ENCODE measurements at places on chromosomes 6 and 20.

GRCh38 chr6:169251371-169251802, 2.3 kb downstream of the THBS2 start:
- H3K4me1 ChIP-seq = no peaks in the 10 kb centered on the region
- H3K36me3 ChIP-seq = no peaks in the 10 kb centered on the region
- H3K4me3 ChIP-seq = no peak overlapping the region
- H3K27me3 ChIP-seq = peaks cover 61% of the 10 kb centered on the region

GRCh38 chr6:170068496-170068895, 222.4 kb downstream of the DLL1 start:
- no peaks in the 10 kb centered on the region for H3K4me1 ChIP-seq
- no peaks in the 10 kb centered on the region for H3K36me3 ChIP-seq
- no peak overlapping the region for H3K27ac ChIP-seq
- peaks cover 22% of the 10 kb centered on the region for H3K27me3 ChIP-seq

GRCh38 chr20:48064929-48065328, 279.6 kb upstream of the SULF2 start:
- H3K27me3 ChIP-seq = peaks cover 10% of the 10 kb centered on the region
- no peak for DNase-seq
- H3K4me1 ChIP-seq = no peaks in the 10 kb centered on the region

DNA sequence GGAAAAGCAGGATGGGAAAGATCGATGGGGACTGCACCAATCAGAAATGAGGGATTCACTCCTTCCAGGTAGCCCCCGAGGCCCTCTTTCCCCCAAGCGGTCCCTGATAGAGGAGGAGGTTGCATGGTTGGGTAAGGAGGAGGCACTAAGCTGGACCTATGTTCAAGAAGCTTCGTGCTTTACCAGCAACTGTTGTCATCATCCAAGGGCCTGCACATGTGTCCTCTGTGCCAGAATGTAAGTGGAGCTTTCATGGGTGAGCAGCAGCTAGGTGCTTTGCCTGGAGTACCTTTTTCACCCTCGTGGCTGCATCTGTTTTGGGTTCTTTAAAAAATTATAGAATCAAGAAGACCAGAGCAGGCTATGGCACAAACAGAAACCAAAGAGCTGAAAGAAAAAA, 54.0 kb downstream of the GMPR start:
- no peaks in the 10 kb centered on the region for H3K27me3 ChIP-seq
- no peaks in the 10 kb centered on the region for H3K36me3 ChIP-seq
- no peak overlapping the region for H3K27ac ChIP-seq
- no peak for DNase-seq
- H3K4me3 ChIP-seq = no peak overlapping the region

DNA sequence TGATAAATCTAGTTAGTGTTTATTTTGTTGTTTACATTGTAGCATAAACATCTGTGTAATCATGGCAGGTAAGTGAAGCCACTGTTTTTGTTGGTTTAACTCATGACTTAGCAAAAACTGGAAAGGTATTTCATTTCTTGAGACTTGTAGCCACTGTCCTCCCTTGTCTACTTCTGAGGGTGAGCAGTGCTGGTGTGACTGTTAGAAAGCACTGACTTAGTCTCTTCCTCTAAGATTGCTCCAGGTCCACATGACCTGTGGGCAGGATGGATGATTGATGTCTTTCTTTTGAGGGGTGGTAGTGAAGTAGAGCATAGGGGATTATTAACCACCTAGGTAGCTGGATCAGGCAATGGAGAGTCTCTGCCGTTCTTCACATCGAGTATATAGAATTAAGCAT, 203.8 kb downstream of the ARID1B start:
- H3K4me1 ChIP-seq = peaks cover 40% of the 10 kb centered on the region
- H3K36me3 ChIP-seq = no peaks in the 10 kb centered on the region
- H3K27ac ChIP-seq = no peak overlapping the region

DNA sequence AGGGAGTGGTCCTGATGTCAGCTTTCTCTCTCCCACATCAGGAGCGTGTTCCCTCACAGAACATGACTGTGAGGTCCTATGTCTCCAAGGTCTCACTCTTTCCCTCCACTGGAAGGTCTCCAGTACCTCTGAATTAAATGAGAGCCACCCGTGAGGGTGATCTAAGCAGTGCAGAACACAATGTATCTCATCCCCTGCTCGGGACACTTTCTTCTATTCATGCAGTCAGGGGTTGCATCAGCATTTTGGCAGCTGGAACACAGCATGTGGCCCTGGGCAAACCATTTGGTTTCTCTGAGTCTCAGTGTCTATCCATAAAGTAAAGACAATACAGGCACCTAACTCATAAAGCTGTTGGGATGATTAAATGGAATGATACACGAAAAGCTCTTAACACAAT, 34.2 kb downstream of the MAFB start:
- no peak for DNase-seq
- H3K27ac ChIP-seq = no peak overlapping the region

- peaks cover 15% of the 10 kb centered on the region for H3K36me3 ChIP-seq
- peaks cover 11% of the 10 kb centered on the region for H3K4me1 ChIP-seq
- no peak for DNase-seq
- no peak overlapping the region for H3K27ac ChIP-seq
- H3K27me3 ChIP-seq = no peaks in the 10 kb centered on the region
Measured at GRCh38 chr6:125274935-125275334, 26.8 kb downstream of the HDDC2 start.

- no peaks in the 10 kb centered on the region for H3K27me3 ChIP-seq
- H3K36me3 ChIP-seq = peaks cover 2% of the 10 kb centered on the region
- no peaks in the 10 kb centered on the region for H3K4me1 ChIP-seq
- H3K27ac ChIP-seq = no peak overlapping the region
- H3K4me3 ChIP-seq = no peak overlapping the region
Measured at GRCh38 chr6:107192830-107193229, 77.5 kb upstream of the BEND3 start.

- H3K4me1 ChIP-seq = no peaks in the 10 kb centered on the region
- H3K36me3 ChIP-seq = no peaks in the 10 kb centered on the region
- H3K27me3 ChIP-seq = no peaks in the 10 kb centered on the region
Measured at GRCh38 chr6:145028144-145028818, 707.0 kb downstream of the EPM2A start.

DNA sequence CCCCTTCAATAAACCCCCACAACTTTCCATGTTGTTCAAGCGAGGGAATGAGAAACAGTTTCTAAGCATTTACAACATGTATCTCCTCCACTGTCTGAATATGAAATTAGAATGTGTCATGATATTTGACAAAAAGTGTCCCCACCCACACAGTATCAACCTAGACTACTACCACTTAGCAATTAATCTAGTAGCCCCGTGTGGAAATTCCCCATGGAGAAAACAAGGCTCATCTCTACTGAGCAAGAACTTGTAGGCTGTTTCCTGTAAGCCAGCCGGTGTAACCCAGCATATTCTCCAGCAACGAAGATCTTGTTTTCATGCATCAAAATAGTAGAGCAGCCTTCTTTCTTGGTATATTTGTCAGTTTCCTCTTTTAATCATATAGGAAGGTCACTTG, 115.0 kb downstream of the IRF4 start:
- H3K27me3 ChIP-seq = no peaks in the 10 kb centered on the region
- no peak overlapping the region for H3K27ac ChIP-seq
- peaks cover 14% of the 10 kb centered on the region for H3K4me1 ChIP-seq
- DNase-seq = no peak
- H3K36me3 ChIP-seq = peaks cover 4% of the 10 kb centered on the region
- no peak overlapping the region for H3K4me3 ChIP-seq

Measured in T-cell (primary cell).